Dermis blood vessel endothelial cell (primary cell): ENCODE measurements at places on chromosomes 3 and 15. TPM values are rescaled to one million over a fixed set of nuclear protein-coding genes. Genes with fewer than 3 reads are reported as not detected.

DNA sequence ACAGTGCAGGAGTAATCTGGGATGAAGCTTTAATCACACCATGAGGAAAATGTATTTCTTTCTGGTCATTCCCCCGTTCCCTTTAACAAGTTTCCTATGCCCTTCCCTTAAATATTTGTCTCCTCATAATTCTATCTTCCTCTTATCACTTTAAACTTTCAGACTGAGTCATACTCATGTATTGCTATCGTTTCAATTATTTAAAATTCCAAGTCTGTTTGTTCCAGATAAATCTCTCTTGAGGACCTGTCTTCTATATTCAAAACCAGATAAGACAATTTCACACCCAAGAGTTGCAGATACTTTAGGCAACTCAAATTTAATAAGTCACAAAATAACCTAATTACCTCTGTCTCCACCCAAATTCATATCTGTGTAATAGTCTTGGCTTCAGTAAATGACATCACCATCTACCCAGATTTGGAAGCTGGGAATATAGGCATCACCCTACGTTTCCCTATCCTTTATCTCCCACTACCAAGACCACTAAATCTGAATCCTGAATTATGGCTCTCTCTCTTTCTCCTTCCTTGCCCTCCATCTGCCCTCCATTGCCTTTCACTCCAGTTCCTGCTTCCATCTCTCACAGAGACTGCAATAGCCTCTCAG lies 220.1 kb downstream of the PYDC2 start:
- no peak for DNase-seq

ULK3 gene
- total RNA-seq = 31.0 and 39.3 TPM in 2 replicates

DNAH1 gene
- 3.3 and 5.6 TPM in 2 replicates for total RNA-seq

- no peak for DNase-seq
Measured at GRCh38 chr3:129063841-129064482, 3.4 kb downstream of the GP9 start.

GRCh38 chr15:88902221-88902835 lies 7.0 kb upstream of the HAPLN3 start:
- DNase-seq = no peak

DNA sequence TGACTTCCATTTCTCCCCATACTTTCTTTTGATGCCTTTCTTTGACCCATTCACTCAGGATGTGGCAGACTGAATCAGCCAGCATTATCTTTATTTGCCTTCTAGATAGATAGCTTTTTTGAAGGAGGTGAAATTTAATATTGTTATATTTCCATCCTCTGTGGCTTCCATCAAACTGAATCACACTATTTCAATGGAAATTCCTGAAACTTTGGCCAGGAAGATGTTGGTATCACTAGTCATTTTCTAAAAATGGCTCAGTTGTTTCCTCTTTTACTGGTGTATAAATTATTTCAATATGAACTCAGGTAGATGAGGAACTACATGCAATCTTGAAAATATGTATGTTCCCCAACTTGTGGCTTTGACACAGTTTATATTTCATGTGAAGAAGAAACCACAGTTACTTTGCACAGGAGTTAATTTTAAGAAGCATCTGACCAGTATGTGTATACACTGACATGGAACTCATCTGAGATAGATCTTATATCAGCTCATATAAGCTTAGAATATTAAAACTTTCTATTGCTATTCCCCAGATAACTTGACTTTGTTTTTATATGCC lies 248.3 kb downstream of the CGGBP1 start:
- no peak for DNase-seq
